Activated CD8-positive, alpha-beta memory T cell treated with anti-CD3 and anti-CD28 coated beads, Interleukin-2, amount 50 U/mL, for 48 hours (primary cell): ENCODE measurements at places on chromosomes 6 and 20.

GRCh38 chr6:2155206-2155605, 90.2 kb downstream of the GMDS start:
- no peak for DNase-seq

GRCh38 chr6:11232770-11233626, 530 bp upstream of the NEDD9 start:
- DNase-seq = no peak

DNA sequence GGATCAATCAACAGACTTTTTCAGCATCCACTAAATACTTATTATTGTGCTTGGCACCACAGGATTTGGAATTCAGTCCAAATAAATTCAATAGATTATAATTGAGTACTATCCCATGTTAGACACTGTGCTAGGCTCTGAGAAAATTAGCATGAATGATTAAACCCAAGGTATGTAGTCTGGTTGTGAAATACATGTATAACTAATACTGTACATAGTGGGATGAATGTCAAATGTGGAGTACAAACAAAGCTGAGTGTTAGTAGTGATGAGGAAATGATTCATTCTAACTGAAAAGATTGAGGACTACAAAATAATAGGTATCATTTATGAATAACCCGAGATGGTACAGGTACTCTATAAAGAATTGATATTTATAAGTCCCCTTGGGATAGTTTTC, 111.9 kb upstream of the FLRT3 start:
- DNase-seq = no peak

GRCh38 chr20:13739731-13740649, 44.7 kb downstream of the ESF1 start:
- no peak for DNase-seq

DNA sequence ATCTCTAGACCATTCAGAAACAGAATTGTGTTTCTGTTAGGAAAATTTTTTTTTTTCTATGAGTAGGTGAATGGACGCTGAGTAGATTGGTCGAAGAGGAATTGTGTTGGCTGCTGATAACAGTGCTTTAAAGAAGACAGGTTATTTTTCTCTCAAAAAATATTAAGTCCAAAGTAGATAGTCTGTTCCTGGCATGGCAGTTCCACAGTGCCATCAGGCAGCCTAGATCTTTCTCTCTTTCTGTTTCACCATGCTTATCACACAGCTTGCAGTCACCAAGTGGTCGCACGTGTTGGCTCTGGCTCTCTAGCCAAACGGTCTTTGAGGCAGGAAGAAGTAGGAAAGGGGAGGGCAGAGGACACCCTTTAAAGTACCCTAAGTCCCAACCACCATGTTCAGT, 22.4 kb upstream of the SERINC3 start:
- no peak for DNase-seq
